ENCODE measurements at places on chromosomes 12 and 14.

- DNase-seq, result no peak
Measured at GRCh38 chr14:34951286-34951685, 31.5 kb upstream of the SRP54 start.

DNA sequence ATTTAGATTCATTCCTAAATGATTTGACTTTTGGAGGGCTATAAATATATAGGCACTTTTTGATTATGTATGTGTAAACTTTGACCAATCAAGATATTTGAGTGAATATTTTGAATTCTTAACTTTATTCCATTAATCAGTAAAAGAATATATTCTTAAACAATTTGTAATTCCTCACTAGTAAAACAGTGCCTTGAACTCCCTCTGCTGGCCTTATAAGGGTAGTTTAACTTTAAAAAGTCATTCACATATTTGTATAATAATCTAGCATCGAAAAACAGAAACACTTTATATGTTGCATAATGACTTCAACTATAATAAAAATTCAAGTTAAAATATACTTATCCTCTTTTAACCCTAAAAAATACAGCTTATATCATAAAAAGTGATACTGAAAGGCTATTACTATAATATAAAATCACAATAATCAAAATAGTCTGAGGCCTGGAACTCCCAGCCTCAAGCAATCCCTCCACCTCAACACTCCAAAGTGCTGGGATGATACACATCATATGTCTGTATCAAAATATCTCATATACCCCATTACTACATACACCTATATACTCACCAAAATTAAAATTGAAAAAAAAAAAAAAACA, 31.2 kb downstream of the CCDC59 start:
- DNase-seq, result no peak

- DNase-seq, result no peak
Measured at GRCh38 chr12:49388682-49389386, 21.6 kb downstream of the SPATS2 start.

DNA sequence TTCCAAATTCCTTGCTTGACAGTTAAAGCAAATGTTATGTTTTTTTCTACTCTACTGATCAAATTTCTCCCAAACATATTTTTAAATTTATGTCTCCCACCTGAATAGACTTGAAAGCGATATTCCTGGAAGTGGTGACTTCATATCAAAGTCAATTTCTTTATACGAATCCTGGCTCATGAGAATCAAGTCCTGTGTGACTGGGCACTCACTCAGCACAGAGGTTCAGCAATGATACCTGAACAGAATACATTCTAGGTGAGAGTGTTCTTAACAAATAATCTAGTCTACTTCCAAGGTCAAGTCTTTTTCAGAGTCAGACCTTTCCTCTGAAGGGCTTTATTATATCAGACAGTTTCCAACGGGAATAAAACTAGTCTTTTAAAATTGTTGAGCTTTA, 1070.6 kb downstream of the TRHDE start:
- no peak for DNase-seq

DNA sequence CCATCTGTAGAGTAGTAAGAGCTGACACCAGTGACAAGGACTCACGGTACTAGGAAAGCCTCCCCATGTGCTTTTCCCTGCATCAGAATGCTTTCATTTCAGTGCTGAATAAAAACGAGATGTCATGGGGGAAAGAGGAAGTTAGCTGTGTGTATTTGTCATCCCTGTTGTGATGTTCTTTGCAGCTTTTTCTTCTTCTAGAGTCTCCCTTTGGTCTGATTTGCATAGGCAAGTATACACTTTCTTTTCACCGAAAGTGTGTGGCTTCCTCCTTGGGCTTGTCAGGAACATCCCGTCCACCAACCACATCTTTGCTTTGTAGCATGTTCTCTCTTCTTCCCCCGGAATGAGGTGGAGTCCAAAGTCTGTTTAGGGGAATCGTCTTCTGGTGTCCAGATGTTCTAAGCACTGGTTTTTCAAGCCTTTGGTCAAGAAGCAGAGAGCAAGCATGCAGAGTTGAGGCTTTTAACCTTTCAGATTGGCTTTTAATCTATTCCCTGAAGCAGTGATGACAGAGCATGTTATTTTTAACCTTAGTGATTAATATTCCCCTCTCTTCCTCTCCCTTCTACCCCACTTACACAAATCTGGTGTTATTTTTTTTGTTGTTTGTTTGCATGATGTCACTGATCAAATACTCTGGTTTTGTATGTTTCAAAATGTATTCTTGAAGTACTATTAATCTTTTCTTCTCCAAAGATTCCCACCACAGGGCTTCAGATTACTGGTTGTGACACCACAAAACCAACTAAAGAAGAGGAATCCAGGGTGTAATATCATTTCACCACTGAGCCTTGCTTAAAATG, 163.4 kb downstream of the SAMD4A start:
- DNase-seq, result no peak

DNA sequence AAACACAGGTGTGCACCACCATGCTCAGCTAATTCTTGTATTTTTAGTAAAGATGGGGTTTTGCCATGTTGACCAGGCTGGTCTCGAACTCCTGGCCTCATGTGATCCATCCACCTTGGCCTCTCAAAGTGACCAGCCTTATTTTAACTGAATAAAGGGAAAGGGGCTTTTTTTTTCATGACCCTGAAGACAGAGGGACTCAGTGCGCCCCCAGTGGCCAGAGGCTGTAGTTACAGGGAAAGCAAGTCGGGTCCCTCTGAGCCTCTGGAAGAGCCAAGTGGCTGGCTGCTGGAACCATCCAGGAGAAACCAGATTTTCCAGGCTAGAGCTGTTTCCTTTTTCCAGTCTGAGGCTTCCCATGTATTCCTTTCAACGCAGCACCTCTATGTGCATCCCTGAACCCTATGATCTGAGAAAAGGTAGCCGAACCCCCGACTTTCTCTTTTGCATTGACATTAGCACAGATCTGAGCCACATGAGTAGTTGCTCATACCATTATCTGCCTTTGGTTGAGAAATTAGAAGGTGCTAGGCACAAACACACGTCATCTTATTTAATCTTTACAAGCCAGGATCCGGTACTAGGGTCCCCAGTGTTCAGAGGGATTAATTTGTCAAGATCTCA, 342.7 kb downstream of the CACNA1C start:
- no peak for DNase-seq

DNA sequence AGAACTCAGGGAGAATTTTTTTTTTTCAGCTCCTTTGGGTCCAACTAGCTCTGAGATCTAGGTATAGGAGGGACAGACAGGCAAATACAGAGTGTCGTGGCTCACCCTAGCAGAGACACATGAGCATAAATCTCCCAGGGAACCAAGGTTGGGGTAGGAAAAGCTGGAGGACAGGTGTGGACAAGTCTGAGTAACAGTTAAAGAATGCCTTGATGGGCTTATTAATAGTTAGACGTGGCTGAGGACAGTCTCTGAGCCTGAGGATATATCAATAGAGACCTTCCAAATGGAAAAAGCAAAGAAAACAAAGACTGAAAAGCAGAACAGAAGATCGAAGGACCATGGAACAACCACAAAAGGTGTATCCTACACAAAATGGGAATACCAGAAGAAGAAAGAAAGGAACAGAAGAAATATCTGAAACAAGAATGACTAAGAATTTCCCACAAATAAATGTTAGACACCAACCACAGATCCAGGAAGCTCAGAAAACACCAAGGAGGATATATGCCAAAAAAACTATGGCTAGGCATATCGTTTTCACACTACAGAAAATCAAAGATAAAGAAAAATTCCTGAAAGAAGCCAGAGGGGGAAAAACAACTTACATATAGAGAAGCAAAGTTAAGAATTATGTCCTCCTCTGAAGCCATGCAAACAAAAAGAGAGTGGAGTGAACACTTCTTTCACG, 80.9 kb downstream of the PTPRB start:
- no peak for DNase-seq

- peak; percentile 69 for DNase-seq
Measured at GRCh38 chr14:96069421-96069820, 30.3 kb downstream of the C14orf132 start.

- no peak for DNase-seq
Measured at GRCh38 chr12:123488539-123489230, 30.7 kb downstream of the SNRNP35 start.

- no peak for DNase-seq
Measured at GRCh38 chr12:32891956-32892355, 4.6 kb downstream of the PKP2 start.

DNA sequence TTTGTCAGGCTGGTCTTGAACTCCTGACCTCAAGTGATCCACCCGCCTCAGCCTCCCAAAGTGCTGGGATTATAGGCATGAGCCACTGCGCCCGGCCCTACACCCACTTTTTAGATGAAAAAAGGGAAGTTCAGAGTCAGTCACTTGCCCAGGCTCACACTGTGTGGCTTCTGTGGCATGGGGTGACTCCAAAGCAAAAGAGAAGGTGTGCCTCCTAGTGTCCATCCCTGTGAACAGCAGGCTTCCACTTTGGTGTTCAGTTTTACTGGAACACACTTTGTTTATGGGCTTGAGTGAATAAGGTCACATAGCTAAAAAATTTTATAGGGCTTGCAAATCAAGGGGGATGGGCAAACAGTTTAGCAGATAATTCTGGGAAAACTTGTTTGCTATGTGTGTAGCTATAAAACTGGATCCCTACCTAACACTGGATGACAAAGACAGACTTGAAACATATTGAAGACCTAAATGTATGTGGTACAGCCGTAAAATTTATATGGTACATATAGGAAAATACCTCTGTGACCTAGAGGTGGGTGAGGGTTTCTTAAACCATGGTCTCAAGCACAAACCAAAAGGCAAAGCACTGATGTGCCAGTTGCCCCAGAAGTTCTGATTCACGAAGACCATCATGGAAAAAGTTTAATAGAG, 54.9 kb downstream of the EID3 start:
- no peak for DNase-seq

DNA sequence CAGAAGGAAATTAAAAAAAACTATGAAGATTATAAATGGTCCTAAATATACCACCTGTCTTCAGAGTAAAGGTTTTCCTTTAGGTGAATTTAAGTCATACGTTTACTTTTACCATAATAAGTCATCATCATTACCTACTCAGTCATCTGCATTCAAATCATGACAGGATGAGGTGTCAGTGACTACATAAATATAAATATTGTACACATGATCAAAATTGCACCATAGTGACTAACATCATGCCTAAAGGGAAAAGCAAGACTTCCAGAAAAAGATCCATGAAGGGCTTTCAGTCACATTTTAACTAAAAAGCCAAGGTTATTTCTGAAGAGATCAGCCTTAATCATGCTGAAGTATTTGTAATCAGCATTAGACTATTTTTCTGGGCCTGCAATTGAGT, 759.9 kb upstream of the FLRT2 start:
- DNase-seq, result no peak

- DNase-seq, result no peak
Measured at GRCh38 chr12:84464616-84465015, 448.0 kb downstream of the SLC6A15 start.

GRCh38 chr12:62834406-62834805, 100.5 kb downstream of the PPM1H start:
- no peak for DNase-seq

GRCh38 chr12:123805173-123805572, 43.1 kb downstream of the DNAH10 start:
- no peak for DNase-seq

GRCh38 chr12:24724814-24725213, 224.1 kb downstream of the BCAT1 start:
- DNase-seq, result no peak

- no peak for DNase-seq
Measured at GRCh38 chr12:92604786-92605185, 98.0 kb upstream of the PLEKHG7 start.

GRCh38 chr14:24095271-24096068, 1.4 kb downstream of the PCK2 start:
- DNase-seq, result no peak

DNA sequence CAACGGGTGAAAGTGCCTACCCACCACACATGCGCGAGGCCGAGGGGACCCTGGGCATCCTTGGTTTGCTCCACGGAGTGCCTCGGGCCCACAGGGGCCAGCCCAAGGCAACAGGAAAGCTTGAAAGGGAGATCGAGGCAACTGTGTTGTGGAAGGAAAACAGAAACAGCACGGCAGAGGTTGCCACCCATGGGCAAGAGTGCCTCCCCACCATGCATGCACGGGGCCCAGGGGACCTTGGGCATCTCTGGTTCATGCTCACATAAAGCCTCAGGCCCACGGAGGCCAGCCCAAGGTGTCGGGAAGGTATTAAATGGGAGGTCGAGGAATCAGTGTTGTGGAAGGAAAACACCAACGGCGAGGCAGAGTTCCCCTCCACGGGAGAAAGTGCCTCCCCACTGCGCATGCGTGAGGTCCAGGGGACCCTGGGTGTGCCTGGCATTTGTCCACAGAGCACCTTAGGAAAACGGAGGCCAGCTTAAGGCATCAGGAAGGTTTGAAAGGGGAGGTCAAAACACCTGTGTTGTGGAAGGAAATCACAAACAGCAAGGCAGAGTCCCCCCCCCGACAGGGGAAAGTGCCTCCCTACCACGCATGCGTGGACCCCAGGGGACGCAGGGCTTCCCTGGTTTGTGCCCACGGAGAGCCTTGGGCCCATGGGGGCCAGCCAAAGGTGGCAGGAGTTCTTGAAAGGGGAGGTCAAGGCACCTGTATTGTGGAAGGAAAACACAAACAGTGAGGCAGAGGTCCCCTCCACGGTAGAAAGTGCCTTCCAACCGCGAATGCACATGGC, 367.3 kb downstream of the ALG10 start:
- DNase-seq, result no peak

DNA sequence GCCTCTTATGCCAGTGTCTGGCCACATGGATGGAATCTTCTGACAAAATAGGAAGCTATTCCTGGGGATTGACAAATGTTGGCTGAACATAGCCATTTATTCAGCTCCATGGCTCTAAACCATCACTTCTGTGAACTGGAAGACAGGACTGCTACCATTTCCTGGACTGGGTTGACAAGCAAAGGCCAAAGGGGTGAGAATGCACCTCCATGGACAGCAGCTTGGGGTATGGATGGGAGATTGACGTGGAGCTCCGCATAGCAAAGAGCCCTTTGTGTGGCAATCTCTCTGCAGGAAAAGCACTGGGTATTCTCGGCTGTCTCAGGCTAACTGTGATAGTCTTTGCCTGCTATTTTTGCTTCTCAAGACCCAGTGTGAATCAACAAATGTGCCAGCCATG, 223.0 kb upstream of the EGLN3 start:
- no peak for DNase-seq

GRCh38 chr14:64987438-64987767, 708 bp downstream of the FNTB start:
- no peak for DNase-seq

Data from coronary artery (tissue), 2 donors.